Chondrocyte (in vitro differentiated cells): ENCODE measurements at places on chromosomes 1 and 21. TPM values are rescaled to one million over a fixed set of nuclear protein-coding genes. Genes with fewer than 3 reads are reported as not detected.

CTTNBP2NL gene
- 52.2 to 58.7 TPM (median 52.4 TPM) in 3 replicates for total RNA-seq

PTPRU gene
- 12.6 to 20.7 TPM (median 14.8 TPM) in 3 replicates for total RNA-seq

DNA sequence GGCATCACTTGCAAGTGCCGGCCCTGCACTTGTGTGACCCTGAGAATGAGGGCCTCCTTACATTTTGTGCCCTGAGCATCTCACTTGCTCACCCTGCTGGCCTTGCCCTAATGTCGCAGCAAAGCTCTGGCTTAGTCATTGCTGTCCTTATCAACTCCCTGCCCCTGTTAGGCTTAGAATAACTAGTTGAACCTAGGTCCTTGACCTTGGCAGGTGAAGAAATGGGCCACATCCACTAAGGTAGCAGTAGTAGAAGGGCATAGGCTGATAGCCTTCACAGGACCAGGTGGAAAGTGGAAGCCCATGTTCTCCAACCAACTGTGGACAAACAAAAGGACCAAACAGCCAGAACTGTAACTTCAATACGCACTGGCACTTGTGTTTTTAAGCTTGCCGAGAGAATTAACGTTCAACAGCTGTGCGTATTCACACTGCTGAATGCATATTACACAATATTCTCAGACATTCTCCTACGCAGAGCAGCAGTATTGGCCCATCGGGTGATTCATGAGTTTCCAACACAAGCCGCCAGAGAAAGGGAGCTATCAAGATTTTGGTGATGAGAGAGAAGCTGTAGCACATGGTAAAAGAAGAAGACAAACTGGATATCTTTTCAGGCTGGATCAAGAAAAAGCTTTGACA, 27.7 kb upstream of the PTGFRN start:
- H3K27me3 ChIP-seq: no peaks in the 10 kb centered on the region
- no peak for DNase-seq
- H3K4me3 ChIP-seq: no peak overlapping the region
- peaks cover 13% of the 10 kb centered on the region for H3K4me1 ChIP-seq
- no peaks in the 10 kb centered on the region for H3K36me3 ChIP-seq

- H3K4me1 ChIP-seq: peaks cover 32% of the 10 kb centered on the region
- no peak for DNase-seq
- H3K4me3 ChIP-seq: no peak overlapping the region
- H3K27me3 ChIP-seq: no peaks in the 10 kb centered on the region
- H3K36me3 ChIP-seq: peaks cover 5% of the 10 kb centered on the region
Measured at GRCh38 chr1:164802529-164803282, 243.7 kb downstream of the PBX1 start.

GRCh38 chr1:226512076-226512728, 36.4 kb upstream of the STUM start:
- no peaks in the 10 kb centered on the region for H3K4me1 ChIP-seq
- DNase-seq: no peak
- peaks cover 23% of the 10 kb centered on the region for H3K27me3 ChIP-seq
- H3K27ac ChIP-seq: no peak overlapping the region

DNA sequence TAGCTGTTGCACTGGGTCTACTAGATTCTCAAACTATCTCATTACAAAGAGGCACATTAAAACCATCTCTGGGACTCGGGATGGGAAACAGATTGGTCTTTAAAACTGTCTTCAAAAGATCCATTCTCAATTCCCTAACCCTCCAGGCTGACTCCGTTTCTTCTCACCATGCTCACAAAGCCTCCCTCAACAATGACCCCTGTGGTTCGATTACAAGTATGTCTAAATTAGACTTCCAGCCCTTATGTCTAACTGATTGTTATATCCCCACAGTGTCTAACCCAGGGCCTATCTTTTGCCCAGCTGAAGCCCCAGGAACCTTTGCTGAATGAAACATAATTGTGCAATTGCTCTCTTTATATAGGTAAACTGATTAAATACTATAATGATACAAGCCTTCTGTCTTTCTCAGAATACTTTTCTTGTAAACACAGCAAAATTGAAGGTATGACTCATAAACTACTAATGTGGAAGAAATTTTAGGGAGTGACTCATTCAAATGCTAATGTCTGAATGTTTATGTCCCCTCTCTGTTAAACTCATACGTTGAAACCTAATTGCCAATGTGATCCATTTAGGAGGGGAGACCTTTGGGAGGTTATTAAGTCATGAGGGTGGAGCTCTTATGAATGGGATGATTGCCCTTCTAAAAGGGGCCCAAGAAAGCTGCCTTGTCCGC, 65.6 kb upstream of the DAB1 start:
- no peak overlapping the region for H3K4me3 ChIP-seq
- H3K36me3 ChIP-seq: no peaks in the 10 kb centered on the region
- H3K4me1 ChIP-seq: peaks cover 11% of the 10 kb centered on the region
- H3K27me3 ChIP-seq: no peaks in the 10 kb centered on the region

DNA sequence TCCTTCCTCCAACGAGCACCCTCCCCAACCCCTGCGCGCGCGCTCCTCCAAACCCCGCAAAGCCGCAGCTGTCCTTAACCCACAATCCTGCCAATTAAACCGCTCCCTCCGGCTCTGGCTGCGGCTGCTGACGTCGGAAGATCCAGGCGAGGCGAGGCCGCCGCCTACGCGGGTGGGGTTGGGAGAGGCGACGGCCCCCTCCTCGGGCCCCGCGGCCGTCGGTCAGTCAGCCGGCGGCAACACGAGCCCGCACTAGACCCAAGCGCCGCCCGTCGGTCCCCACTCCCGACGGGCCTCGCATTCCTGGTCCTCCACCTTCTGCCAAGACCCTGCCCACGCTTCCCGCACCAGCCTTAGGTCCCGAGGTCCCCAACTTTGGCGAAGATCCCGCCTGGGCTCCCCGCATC, 75.4 kb downstream of the VWA5B1 start:
- H3K36me3 ChIP-seq: no peaks in the 10 kb centered on the region
- DNase-seq: no peak
- H3K27me3 ChIP-seq: peaks cover 59% of the 10 kb centered on the region

DNA sequence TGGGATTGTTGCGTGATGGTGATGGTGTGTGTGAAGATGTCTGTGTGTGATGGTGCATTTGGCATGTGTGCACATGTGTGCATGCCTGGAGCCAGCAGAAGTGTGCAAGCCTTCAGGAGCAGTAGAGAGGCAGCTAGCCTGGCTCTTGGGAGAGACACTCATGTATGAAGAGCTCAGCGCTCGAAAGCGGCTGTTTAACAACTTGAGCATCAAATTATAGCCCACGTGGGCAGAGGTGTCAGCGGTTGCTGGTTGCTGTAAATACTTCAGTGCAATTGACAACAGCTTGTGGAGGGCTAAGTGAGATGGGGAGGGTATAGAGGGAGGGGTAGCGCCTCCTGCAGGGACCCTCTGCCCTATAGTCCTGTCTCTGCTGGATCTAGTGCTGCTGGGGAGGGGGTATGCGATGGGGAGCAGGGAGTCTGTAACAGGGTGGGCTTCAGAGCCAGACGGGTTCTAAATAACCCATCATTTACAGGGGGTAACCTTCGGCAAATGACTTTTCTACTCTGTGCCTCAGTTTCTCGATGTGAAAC, 21.5 kb downstream of the FOXD2 start:
- H3K4me1 ChIP-seq: peaks cover 8% of the 10 kb centered on the region
- H3K27me3 ChIP-seq: peaks cover 61% of the 10 kb centered on the region
- no peak for DNase-seq
- no peak overlapping the region for H3K27ac ChIP-seq
- H3K4me3 ChIP-seq: no peak overlapping the region
- no peaks in the 10 kb centered on the region for H3K36me3 ChIP-seq
